ENCODE measurements at places on chromosomes 6 and 20.

DNA sequence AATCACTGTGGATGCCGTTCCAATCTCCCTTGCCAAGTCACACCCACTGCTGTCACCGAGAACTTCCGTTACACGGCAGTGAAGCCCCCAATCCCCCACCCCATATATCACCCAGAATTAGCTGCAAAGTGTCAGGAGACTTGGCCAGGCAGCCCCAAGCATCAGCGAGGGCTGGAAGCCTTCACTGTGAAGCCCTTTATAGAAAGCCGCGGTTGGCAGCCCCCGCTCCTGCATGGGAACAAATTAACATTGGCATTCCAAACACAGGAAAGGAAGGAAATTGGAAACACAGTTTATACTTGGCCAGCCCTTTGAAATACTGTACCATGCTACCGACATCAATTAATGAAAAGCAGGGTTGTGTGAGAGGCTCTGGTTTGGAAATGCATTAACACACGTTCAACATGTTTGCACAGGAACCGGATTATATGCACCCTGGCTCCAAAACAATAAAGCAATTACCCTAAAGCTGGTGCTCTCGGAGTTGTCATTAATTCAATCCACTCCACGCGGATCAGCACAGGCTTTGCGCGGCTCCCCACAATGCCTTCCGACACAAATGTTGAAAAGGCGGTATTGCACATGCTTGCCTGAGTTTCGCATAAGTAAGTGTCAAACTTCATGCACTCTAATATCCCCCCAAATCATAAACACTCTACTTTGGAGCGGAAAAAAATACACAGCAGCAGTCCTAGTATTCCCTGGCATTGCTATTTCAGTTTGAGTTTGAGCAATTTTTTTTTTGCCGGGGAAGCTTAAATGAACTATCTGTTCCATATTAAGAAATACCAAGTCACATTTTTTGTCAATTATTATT is 7.1 kb downstream of the BMP7 start:
- DNase-seq, result no peak

DNA sequence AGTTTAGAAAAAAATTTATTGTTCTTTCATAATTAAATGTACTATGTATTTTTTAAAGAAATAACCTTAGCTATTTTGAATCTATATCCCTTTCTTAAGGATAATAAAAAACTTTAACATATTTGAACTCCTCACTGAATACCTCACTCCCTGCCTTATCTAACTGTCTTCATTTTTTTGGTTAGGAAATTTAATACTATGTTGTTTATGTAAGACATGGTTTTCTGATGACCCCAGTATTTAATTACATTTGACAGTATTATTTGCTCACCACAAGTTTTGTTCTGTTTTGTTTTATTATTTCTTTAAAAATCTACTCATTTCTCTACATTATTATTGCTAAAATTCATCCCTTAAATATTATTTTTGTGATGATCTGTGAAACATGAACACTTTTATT is 394.4 kb upstream of the ADGRB3 start:
- no peak for DNase-seq

DNA sequence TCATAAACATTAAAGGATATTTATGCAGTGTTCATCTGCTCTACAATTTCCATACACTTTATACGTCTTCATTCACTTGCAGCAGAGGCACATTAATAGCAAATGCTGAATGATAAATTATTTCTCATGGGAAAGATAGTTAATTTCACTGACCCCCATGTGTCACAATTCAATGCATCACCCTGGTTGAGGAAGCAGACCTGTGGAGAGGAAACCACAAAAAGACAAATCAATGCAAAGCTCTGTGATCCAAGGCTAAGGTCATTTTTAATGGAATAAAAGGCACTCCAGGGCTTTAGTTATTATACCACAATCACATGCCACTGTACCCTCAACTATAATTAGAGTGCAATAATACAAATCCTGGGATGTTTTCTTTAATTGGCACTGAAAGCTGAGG is 40.3 kb upstream of the TENT5A start:
- DNase-seq, result no peak

GRCh38 chr6:32047084-32047478 is 8.9 kb downstream of the CYP21A2 start:
- DNase-seq, result no peak

GRCh38 chr6:150949526-150949925 is 84.0 kb downstream of the MTHFD1L start:
- no peak for DNase-seq

DNA sequence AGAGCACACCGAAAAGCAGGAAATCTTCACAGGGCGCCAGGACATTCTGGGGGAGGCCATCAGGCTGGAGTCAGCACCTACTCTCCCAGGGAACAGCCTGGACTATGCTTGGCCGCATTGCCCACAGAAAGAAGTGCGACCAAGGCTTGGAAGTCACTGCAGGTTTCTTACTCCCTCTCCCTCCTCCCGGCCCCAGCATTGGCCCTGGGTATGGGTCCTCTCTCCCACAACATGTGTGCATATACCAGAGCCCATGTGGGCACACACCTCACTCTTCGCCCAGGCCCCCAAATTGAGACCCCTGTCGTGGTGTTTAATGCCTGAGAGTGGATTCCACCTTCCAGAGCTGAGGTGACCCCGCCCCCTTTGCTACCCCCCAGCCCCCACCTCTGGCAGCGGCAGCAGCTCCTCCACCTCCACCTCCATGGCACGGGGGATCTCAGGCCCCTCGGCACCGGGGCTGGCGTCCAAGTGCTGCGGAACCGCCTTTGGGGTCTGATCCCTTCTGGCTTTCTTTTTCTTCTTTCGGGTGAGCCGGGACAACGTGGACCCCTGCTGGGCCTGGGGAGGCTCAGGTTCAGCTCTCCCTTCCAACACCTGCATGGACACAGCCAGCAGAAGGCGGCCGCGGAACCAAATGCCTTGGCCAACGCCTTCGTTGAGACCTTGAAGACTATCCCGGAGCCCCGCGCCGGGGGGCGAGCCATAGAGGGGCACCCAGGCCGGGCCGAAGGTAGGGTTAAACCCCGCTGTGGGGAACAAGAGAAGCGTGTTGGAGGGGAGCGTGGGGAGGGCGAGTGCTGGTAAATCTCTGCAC is 15.2 kb upstream of the SPAG4 start:
- no peak for DNase-seq

DNA sequence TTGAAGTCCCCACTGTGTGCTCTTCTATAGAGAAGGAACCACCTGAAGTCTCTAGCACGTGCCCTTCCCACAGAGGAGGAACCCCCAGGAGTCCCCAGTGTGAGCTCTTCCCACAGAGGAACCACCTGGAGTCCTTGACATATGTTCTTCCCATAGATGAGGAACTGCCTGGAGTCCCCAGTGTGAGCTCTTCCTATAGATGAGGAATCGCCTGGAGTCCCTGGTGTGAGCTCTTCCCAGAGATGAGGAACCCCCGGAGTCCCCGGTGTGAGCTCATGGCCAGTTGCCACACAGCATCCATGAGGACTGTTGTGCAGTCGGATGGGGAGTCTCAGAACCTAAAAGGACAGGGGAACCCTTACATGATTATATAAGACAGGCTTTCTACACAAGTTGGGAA is 158.1 kb upstream of the THBS2 start:
- no peak for DNase-seq

DNA sequence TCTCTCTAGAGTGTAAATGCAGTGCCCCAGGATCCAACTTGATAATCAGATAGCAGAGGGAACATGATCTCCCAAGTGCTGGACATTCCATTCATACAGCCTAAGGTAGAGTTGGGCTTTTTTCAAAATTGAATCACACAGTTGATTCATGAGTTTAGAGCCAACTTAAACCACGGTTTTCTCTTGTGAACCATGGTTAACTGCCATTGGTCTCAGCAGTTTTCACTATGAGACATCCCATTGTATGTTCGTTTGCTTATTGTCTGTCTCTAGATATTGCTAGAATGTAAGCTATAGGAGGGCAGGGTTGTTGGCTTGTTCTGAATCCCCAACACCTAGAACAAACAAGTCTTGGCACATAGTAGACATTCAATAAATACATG is 37.2 kb upstream of the TAF8 start:
- no peak for DNase-seq

DNA sequence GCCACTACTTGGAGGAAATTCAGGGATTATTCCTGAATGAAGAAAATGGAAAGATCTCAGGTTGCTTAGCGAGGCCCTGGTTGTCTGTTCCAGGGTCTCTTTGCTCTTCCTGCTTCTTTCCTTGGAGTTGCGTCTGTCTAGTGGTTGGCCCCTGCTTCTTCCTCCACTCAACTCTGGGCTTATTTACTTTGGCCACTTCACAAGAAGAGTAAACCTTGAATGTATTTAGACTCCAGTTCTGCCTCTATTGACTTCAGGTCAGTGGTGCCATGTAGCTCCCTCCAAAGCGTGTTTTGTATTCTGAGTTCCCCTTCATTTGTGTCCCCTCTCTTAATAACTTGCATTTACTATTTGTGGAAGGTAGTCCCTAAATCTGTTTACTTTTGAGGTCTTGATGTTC is 456.5 kb downstream of the UTRN start:
- DNase-seq, result no peak

DNA sequence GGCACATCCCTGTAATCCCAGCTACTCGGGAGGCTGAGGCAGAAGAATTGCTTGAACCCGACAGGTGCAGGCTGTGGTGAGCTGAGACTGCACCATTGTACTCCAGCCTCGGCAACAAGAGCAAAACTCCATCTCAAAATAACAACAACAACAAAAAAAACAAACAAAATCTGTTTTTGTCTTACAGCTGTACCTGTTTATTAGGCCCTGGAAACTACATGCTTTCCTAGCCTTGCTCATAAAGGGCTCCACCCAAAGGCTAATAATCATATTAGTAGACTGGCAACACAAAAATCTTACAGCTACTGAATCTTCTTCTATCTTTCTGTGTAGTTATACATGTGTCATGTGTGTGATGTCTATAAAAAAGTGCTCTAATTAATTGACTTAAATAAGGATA is 503.9 kb upstream of the EYS start:
- no peak for DNase-seq

DNA sequence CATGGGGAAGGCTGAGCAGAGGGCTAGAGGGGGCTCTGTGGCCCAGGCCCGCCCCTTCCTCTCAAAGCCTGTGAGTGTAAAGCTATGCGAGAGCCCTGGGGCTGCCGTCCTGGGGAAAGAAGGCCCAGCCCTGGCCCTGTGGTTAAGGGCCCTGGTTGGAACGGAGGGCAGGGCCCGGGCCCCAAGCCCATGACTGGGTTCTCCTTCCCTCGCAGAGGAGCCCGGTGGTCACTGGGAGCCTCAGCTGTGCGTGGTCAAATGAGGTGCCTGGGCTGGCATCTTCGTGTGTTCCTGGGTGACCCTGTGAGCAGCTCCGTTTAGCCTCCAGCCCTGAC is 56.0 kb downstream of the SMOC2 start:
- no peak for DNase-seq

- DNase-seq, result no peak
These were observed 11.2 kb downstream of the TAF4 start for GRCh38 chr20:62054451-62054953.

DNA sequence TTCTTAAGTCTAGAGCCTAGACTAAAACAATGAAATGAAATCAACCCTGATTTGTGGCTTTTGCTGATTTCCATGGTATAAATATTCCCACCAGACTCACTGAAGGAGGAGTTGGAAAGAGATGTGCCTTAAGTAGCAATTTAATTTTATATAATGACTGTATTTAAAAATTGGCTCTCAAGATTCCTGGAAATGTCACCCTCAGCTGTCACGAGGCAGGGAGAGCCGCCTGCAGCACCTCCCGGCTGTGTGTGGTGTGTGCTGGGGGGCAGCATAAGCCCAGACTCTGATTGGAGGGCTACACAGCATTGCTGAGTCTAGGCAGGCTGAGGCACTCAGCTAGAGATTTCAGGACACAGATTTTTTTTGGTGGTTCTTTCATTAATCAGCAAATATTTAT is 40.6 kb upstream of the TMEM181 start:
- DNase-seq, result no peak

DNA sequence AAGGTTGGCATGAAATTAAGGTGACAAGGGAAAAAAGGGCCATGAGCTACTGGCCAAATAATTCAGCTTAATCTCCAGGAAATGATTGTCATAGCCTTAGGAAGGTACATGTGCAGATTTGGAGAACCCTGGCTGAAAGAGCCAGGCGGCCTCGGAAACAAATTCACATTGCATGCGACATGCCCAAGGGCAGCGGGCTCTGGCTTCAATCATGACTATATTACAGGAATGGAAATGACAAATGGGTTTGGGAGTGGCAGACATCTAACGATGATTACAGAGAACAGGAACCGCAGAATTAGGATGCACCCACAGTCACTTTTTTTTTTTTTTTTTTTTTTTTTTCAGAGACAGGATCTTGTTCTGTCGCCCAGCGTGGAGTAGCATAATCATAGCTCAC is 112.4 kb upstream of the SALL4 start:
- no peak for DNase-seq

DNA sequence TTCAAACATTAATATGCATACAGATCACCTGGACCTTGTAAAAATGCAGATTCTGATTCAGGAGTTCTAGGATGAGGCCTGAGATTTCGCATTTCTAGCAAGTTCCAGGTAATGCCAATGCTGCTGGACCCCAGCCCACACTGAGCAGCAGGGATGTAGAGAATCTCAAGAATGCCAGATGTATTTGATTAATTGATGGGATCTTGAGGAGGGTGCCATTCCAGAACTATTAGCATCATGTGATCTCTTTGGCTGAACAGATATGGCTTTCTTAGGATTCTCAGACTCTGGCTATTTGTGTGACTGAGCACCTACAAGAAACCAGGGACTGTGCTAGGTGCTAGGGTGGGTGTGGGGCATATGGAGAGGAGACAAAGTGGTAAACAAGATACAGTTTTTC is 16.5 kb upstream of the SNX3 start:
- no peak for DNase-seq

All from stimulated activated CD8-positive, alpha-beta memory T cell treated with anti-CD3 and anti-CD28 coated beads, Interleukin-15, amount 100 ng/mL, for 48 hours (primary cell).